RPMI8226 (cell line): ENCODE measurements at places on chromosomes 4 and X.

GRCh38 chrX:68672581-68673318 lies 25.3 kb downstream of the STARD8 start:
- no peak for DNase-seq

- DNase-seq, result no peak
These were observed 64.1 kb downstream of the TRIM2 start for GRCh38 chr4:153268295-153268694.

DNA sequence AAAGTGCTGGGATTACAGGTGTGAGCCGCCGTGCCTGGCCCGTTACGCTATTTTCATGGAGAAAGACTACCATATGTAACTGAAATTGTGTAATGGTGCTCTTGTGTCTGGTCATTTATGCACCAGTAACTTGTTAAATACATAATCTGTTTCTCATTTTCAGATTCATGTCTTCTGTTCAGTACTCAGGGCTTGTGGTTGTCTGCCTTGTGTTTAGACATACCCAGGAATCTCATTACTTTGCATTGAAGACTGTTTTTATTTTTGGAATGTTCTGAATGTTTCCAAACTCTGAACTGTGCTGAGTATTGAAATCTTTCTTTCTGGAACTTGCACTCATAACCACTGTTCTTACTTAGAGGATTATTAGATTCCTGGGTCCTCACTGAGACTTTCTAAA lies 52.8 kb downstream of the PDLIM5 start:
- no peak for DNase-seq

GRCh38 chr4:13193662-13194061 lies 290.5 kb downstream of the RAB28 start:
- DNase-seq, result no peak

DNA sequence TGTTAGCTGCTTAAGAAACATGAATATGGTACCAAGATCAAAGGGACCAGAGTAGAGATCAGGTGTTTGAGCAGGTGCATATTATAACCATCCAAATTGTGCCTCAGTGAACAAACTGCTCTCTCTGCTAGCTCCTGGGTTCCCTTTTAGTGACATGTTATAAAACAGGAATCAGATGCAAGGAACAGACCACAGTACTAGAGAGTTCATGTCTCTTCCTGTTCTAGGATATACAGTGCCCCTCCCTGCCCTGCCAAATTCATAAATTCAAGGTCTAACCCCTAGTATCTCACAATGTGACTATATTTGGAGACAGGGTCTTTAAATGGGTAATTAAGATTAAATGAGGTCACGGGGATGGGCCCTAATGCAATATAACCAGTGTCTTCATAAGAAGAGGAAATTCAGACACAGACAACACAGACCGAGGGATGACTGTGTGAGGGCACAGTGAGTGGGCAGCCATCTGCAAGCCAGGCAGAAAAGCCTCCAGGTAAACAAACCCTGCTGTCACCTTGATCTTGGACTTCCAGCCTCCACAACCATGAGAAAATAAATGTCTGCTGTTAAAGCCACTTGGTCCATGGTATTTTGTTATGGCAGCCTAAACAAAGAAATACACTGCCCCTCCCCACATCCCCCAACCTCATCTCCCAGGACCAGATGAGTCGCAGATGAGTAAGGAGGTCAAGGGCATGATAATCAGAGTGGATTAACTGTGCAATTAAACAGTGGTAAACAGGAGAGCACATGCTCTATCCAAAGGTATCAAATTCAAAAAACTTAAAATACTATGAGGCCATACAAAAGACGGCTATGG lies 82.5 kb downstream of the RBM47 start:
- DNase-seq, result no peak

DNA sequence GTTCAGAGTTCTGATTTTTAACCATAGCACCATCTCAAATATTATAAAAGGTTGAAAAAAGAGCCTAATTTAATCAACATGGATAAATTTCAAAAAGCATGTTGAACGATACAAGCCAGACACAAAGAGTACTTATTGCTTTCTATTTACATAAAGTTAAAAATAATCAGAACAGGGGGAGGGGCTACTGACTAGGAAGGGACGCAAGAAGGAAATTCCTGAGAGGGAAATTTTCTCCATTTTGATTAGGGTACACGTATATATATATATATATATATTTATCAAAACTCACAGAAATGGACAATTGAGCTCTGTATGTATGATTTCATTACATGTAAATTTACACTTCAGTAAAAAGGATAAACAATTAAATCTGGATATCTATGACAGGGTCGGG lies 482 bp upstream of the MBTPS2 start:
- peak; percentile 17 for DNase-seq

- no peak for DNase-seq
These were observed 22.1 kb downstream of the EPGN start for GRCh38 chr4:74330295-74330750.

DNA sequence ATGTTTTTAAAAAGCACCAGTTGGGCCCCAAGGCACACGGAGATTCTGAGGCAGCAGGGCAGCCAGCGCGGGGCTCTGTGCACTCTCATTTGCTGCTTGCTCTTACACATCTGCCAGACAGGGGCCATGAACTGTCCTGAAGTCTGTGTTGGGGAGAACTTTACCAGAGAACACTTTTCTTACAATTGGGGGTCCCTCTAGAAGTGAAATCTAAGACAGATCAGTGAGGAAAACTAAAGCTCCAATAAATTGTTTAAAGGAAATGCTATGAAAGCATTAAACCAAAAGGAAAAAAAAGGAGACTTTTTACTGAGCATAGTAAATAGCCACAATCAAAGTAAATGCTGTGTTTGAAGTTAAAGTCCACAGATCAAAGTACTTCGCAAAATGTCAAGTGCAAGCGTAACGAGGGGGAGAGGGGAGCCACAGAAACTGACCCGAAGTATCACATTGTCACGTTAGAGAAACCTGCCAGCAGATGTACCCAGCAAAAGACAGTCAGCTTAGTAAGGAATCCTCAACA lies 37.8 kb downstream of the SORBS2 start:
- no peak for DNase-seq

GRCh38 chr4:187090401-187090800 lies 366.7 kb upstream of the FAT1 start:
- no peak for DNase-seq

GRCh38 chr4:104352211-104352610 lies 142.5 kb downstream of the CXXC4 start:
- DNase-seq, result no peak

- DNase-seq, result no peak
These were observed 10.2 kb upstream of the CLDN24 start for GRCh38 chr4:183332447-183332846.
